ENCODE measurements at places on chromosomes 7 and 10.

DNA sequence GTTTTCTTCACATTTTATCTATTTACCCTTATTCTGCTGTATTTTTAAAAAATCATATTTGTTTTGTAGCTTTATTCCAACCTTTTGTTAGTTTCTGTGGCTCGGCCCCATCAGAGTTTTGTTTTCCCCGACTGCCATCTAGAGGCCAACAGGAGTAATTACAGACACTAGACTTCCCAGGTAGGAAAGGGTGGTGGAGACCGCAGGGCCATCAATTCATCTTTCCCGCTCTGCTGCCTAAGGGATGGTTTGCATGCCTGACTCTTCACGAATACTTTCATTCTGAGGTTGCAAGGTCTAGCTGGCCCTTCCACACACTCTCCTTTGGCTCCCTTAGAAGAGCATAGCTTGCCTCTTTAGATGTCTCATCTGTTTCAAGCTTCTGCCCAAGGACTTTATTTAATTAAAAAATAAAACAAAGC, 38.3 kb downstream of the LYZL2 start:
- peak; percentile 51 for DNase-seq

- DNase-seq = no peak
These were observed 10.0 kb downstream of the ZCCHC24 start for GRCh38 chr10:79435271-79436065.

- DNase-seq = no peak
These were observed 1.3 kb upstream of the TRIM24 start for GRCh38 chr7:138458576-138459412.

DNA sequence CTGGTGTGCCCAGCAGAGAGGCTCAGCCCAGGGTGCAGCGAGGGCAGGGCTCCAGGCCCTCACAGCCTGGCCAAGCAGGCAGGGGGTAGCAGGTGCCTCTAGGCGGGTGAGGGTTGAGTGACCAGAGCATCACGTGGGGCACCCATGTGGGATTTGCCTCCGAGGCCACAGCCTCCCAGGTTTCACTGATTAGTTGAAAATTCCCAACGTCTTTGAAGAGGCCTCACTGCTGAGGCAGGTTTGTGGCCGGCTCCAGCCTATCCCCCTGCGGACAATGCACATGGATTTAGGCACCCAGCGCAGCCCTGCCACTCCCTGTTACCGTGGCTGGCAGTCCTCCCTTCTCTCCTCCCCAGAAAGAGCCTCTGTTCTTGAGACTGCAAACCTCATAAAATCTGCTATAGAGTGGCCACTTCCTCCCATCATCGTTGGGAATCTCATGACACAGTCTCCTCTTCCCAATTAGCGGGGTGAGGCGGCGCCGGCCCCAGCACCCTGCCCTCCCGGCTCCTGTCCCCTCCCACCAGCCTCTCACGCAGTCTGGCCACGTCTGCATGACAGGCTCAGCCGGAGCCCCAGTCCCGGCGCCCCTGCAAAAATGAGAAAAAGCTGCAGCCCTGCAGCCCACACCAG, 10.8 kb downstream of the MYL10 start:
- DNase-seq = no peak

GRCh38 chr10:24568042-24568441, 155.6 kb downstream of the ARHGAP21 start:
- DNase-seq = no peak

- no peak for DNase-seq
These were observed 147.5 kb downstream of the RTKN2 start for GRCh38 chr10:62121187-62121530.

- no peak for DNase-seq
These were observed 39.1 kb downstream of the DKK1 start for GRCh38 chr10:52353205-52353604.

DNA sequence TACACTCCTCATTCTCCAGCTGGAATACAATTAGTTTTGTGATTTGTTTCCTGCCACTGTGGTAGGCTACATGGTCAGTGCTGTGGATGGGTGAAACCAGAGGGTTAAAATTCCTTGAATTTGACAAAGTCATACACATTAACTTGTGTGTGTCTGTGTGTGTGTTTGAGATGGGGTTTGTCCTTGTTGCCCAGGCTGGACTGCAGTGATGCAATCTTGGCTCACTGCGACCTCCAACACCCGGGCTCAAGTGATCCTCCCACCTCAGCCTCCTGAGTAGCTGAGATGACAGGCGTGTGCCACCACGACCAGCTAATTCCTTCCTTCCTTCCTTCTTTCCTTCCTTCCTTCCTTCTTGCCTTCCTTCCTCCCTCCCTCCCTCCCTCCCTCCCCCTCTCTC, 24.8 kb upstream of the GIMAP8 start:
- DNase-seq = no peak

DNA sequence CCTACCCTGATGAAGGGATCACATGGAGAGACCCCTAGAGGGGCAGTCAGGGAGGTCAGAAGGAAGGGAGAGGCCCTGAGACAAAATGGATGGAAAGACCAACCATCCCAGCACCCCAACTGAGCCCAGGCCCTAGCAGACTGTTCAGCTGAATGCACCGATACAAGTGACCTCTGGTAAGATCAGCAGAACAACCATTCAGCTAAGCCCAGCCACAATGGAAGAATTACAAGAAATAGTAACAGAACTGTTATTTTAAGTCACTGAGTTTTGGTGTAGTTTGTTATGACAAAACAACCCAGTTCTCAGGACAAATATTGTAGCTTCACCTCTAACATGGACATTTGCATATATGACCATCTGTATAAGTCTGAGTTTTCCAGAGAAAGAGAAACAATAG, 210.4 kb upstream of the SVIL start:
- DNase-seq = no peak

DNA sequence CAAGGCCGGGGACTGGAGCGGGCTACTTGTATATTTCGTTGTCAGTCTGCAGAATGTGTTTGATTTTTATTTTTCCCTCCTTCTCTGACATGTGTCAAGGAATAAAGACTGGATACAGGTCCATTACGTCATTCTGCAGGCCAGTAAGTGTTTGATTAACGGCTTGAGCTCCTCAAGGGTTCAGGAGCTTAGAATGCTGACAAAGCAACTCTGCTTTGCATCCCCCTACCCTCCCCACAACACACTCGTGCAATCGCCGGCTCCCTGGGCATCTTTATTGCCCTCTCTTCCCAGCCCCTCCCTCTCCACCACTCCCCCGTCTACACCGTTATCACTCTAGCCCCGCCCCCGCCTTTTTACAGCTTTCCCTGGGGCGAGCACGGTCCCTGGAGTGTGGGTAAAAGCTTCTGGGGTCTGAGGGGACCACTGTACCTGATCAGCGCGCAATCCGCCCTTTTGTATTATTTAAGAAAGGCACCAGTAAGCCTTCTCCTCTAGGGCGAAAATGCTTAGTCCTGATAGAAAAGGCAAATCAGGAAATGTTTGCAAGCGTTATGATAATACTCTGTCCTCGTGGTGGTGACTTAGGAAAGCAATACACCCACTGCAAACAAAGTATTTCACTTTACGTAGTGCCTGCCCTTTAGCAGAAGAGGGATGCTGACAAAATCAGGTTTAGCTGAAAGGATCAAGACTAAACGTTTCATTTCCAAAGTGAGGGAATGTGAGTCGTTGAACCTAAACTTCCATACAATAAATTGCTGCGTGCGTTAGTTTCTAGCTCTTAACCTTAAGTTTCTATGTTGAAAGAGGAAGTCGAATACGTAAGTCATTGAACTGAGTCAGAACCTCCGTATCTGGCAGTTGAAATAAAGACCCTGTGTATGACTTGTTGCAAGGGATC, 1.4 kb upstream of the CREB5 start:
- DNase-seq = no peak

DNA sequence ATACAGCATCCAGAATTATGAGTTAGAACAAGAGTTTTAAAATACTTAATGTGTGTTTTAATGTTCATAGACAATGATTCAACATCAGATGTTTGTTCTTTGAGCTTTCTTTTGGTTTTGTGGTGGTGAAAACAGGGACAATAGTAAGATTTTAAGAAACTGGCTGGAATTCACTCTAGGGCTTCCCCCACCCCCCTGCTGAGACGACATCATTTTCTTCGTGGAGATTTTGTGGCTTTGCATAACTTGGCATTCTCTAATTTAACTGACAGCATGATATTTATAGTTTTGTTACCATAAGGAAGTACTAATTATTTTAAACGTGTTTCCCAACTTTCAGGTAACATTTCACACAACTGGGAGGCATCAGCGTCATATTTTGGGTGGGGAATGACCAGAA, 184.1 kb downstream of the BICC1 start:
- no peak for DNase-seq

DNA sequence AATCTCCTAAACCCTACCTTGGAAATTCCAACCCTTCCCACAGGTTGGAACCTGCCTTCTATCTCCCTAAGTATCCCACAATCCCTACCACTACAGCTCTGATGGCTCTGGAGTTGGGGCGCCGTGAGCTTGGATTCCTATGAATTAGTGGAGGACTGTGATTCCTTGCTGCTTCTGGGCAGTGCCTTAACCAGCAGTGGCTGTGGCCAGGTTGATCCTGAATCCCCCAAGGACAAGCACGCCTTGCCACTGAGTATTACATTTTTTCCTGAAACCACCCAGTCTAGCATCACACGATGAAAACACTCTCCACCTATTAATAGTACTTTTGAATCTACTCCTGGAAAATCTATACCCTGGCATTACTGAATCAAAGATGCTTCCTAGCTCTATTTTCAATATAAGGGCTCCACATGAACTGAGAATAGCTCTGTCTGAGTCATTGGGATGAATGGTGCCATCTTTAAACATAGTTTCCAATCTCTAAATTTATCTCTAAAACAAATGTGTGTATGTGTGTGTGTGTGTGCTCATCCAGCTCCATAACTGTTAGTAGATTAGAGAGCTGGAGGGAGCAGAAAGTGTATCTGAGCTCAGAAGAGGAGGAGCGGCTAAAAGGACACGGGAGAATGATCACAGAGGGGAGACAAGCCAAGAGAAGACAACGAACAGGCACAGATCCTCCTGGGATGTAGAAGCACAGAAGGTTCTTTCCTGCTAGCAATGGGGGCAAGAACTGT, 11.9 kb upstream of the INPP5F start:
- DNase-seq = no peak

DNA sequence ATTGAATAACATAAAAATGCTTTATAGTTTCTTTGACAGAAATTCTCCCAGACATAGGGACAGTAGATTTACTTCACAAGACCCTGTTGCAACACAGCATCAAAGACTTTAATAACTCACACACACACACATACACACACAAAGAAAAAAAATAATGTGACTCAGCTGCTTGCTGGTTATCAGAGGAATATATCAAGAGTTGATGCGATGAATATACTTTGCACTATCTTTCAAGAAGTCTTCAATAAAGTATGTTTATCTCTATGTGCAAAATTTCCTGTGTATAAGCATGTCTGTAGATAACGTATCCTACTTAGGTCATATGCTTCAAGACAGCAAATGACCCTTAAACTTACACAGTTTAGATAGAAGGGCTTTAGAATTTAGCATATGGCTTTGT, 243.1 kb downstream of the ARL4A start:
- DNase-seq = no peak

GRCh38 chr10:14293526-14293925, 37.2 kb downstream of the FRMD4A start:
- no peak for DNase-seq

DNA sequence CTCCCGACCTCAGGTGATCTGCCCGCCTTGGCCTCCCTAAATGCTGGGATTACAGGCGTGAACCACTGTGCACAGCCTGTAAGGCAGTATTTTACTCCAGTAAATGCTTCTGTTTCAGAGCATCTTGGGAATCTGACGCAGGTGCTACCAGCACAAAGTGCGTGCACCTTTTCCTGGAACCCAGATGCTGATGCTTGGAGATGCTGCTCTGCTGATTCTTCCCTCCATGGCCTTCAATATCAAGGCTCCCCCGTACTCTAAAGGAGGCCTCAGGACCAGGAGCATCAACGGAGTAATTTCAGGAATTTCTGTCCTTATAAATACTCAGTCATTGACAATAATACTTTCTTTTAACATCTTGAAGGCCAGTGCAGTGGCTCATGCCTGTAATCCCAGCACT, 23.5 kb downstream of the DENND2A start:
- DNase-seq = no peak

- DNase-seq = no peak
These were observed 76.1 kb upstream of the KCNMA1 start for GRCh38 chr10:77713521-77714280.

GRCh38 chr10:110016039-110016438, 8.3 kb downstream of the ADD3 start:
- no peak for DNase-seq

GRCh38 chr7:21355406-21355874, 72.4 kb upstream of the SP4 start:
- DNase-seq = no peak

DNA sequence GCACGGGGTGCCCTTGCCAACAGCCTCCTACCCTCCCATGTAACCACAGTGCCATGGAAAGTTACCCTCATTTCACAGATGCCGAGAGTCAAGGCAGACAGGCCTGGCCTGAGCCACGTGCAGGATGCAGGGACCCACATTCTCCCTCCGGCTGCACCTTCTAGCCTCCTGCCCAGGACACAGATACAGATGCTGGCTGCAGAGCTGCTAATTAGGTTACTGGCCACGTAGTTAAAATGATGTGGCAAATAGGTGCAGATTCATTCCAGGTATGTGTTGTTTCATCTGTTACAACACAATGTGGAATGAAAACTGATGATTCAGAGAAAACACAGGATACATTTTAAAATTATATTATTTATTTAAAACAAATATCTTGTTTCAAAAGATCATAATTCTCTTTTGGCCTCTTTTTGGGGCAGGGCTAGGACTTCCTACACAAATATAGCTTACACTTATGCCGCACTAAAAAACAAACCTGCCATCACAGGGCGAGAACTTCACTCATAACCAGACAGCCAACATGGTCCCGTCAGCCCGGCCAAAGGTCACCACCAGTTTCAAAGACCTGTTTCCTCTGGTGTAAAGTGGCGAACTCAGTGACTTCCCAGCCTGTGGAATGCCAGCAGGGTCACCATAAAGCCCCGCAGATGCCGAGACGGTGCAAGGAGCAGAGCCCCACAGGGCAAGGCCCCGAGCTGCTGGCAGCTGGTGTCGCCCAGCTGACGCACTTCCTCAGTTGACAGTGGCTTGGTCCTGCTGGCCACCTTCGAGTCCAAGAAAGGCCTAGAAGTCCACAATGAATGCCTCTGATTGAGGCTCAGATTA, 83.5 kb downstream of the TNS3 start:
- DNase-seq = no peak

- no peak for DNase-seq
These were observed 75.1 kb downstream of the EMX2 start for GRCh38 chr10:117617659-117618058.

Measured in LoVo (cell line).